SK-N-DZ (cell line): ENCODE measurements at places on chromosomes 1 and 21.

- no peak for DNase-seq
Measured at GRCh38 chr1:83090195-83090594, 908.7 kb downstream of the TTLL7 start.

DNA sequence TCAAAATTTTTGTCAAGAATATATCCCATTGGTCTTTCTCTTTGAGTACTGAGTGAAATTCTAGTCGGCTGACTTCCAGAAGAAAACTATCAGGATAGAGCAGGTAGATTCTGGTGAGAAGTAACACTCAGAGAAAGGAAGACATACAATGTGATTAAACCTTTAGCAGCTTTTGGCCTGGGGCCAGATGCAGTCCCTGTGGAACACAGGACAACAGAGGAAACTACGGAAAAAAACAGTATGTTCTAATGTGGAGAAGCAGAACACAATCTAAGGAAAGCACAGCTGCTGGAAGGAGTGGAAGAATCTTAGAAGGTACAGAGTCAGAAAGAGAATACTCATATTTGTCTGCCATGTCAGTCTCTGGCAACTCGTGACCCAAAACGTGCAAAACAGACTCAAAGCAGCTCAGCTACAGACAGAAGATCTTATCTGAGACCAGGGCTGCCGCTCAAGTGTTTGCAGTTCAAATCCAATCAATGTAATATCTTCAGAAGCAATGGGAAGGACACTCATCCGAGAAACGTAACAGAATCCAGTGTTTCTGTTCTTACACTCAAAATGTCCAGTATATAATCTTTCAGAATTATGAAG lies 283.8 kb downstream of the MRPL39 start:
- DNase-seq = peak; percentile 72

- DNase-seq = no peak
Measured at GRCh38 chr1:200206340-200206739, 178.8 kb downstream of the NR5A2 start.

GRCh38 chr21:44765231-44766013 lies 36.2 kb downstream of the UBE2G2 start:
- DNase-seq = no peak

GRCh38 chr1:79874289-79874688 lies 867.8 kb upstream of the ADGRL4 start:
- no peak for DNase-seq

DNA sequence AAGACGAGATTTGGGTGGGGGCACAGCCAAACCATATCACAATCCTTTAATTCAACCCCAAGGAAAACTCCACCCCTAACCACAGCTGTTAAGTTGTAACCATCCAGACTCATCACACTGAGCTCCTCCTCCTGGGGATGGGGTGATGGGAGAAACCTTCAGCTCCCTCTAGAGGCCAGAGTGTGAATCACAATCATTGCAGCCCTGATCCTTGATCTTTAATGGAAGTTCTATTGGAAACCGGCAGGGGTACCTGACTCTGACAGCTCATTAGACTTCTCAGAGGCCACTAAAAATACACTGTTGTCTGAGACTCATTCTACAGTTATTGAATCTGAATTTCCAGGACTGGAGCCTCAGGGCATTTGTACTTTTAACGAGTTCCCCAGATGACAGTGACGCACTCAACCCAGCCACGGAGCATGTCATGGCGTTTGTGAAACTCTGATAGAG lies 127.2 kb downstream of the IGSF21 start:
- DNase-seq = peak; percentile 49

DNA sequence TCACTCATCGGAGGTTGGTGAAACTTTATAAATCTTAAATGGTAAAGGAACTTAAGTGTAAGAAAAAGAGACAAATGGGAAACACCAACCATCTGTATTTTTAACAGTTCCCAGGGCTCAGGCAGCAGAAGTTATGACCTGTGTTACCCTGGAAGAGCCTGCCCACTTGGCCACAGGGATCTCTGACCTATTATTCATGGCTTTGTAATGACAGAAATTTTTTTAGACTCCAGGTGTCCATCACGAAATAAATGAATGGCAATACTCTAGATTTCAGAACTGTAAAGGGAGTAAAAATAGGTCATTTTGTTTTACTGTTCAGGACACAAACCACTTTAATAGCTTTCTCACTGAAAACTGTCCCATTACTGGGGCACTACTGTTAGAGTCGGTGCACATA lies 389.8 kb downstream of the VAV3 start:
- no peak for DNase-seq

- DNase-seq = no peak
Measured at GRCh38 chr1:230861489-230861888, 6.8 kb downstream of the C1orf198 start.

DNA sequence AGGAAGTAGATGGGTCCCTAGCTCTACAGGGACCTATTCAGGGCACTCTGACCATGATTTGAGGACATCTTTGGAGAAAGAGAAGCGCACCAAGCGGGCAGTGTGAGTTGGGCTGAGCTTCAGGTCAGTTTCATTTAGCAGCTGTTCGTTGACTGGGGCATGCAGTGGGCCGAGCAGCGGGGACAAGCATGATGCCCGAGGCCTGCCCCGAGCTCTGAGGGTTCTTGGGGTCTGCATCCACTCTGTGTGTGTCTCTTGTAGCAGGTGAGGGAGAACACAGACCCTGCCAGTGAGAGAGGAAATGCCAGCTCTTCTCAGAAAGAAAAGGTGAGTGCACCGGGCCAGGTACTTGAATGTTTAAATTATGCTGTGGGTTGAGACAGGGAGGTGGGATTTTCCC lies 5.4 kb downstream of the THAP3 start:
- no peak for DNase-seq

- no peak for DNase-seq
Measured at GRCh38 chr1:75426688-75427087, 184.2 kb downstream of the SLC44A5 start.

DNA sequence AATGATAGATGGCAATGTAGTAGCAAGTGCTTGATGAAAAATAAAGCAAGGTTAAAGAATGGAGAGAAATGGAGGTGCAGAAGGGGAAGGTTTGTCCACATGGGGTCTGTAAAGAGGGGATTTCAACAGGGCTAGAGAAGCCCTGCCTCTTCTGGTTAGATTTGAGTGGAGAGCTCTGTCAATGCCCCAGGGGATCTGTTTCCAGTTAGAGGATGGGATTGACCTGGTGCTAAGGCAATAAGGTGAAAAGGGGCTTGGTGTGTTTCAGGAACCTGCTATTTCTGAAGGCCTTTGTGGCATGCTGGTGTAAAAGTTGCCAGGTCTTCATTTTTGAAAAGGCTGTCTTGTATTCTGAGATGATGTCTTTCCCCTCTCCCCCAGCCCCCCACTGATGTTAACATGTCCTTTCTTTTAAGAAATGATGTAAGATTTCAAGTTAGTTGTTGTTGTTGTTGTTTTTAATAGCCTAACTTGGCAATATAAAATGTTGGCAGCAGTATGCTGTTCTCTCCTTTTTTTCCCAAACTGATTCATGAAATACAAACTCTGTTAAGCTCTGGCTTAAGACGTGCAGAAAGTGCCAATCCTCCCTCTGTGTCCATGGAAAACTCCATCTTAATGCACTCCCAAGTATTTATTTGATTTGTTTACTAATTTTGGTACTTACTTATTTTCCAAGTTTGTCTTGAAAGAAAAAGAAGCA lies 370.3 kb upstream of the ADGRL2 start:
- no peak for DNase-seq

DNA sequence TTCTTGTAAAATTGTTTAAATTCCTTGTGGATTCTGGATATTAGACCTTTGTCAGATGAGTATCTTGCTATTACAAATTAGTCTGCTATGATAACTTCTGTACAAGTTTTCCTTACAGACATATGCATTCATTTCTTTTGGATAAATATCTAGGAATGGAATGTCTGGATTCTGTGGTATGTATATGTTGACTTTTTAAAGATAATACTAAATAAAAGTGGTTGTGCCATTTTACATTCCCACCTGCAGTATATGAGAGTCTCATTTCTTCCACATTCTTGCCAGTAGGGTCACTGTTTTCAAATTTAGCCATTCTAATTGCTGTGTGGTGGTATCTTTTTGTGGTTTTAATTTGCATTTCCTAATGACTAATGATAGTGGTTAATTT lies 53.9 kb downstream of the SYDE2 start:
- no peak for DNase-seq

DNA sequence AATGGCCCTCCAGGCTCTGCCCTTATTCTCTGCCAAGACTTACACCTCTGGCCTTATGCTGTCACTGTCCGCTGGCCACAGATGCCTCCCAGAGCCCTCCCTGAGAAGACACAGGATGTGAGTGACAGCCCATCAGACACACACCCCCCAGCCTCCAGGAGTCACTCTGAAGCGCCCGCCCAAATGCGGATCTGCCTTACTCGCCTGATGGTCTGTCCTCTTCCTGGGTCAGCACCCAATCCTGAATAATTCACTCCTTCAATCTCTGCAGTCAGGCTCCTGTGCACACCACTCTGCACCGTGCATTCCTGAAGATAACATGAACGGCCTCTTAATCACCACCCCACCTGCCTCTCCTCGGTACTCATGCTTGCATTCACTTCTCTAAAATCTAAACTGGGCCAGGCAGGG lies 14.7 kb downstream of the CLSTN1 start:
- no peak for DNase-seq

DNA sequence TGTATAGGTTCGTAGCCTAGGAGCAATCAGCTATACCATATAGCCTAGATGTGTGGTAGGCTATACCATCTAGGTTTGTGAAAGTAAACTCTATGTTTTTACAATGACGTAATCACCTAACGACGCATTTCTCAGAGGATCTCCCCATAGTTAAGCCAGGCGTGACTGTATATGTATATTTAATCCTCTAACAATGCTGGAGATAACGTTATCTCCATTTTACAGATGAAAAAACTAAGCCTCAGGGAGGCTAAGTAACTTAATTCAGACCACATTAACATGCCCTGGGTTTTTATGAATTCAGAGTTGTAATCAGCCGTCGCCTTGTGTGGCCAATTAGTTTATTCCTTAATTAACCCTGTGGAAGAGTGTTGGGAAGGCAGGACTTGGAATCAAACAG lies 107.7 kb upstream of the PLXNA2 start:
- no peak for DNase-seq

DNA sequence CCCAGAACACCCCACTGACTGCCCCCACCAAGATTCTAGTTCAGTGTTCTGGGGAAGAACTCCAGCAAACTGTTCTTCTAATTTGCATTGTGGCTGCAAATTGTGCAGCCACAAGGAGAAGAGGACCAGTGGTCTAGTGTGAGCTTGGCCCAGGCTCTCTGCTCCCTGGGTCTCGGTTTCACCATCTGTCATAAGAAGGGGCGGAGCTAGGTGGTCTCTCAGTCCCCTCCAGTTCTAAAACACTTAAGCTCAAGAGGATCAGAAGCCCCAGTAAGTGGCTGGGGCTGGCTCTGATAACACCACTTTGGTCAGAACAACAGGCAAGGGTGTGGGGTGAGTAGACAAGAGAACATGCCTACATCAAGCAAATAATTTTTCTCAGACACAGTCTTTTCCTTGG lies 99.9 kb downstream of the BEND5 start:
- peak; percentile 32 for DNase-seq

DNA sequence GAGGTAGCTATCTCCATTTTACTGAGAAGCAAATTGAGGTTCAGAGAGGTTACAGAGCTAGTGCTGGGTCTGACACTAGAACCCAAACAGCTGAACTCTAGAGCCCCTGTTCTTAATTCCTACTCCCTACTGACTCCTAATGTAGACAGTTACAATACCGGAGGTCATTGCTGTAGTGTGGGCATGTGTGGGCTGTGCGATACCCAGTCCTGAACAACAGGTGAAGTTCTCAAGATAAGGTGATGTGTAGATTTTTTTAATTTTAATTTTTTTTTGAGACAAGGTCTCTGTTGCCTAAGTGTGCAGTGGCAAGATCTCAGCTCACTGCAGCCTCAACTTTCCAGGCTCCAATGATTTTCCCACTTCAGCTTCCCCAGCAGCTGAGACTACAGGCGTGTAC lies 1.6 kb upstream of the RHOC start:
- no peak for DNase-seq

DNA sequence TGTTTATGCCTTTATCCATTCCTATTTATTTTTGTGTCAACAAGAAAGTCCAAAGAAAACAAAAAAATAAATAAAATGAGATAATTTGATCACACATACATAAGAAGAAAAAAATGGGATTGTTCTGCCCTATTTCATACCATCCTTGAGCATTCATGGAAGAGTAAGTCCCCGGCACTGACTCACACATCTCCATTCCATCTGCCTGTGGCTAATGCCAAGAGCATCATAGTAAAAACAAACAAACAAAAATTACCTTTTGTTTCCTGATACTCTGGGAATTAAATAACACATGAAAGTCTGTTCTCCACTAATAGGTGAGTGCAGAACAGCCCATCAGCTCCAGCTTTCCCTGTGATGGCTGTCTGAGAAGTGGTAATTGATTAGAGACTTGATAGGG lies 48.1 kb upstream of the BACE2 start:
- DNase-seq = no peak

DNA sequence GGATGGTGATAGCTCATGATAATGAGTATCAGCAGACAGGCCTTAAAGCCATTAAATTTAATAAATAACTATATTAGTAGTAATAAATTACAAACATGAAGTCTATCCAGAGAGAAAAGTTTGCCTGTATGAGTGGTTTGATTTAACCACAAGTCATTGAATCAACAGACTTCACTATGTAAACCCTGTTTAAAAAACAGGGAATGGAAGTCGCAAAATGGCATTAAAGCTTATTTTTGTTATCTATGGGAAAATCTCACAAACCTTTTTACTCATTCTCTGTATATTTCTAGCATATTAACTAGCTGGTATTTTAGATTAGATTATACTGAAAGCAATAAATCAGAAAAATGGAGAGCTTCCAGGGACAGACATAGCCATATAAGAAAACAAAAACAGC lies 45.3 kb downstream of the SASS6 start:
- no peak for DNase-seq
